ENCODE measurements at places on chromosomes 11 and 22.

GRCh38 chr11:33452836-33453624 lies 195.8 kb downstream of the HIPK3 start:
- no peak for DNase-seq

GRCh38 chr11:125081098-125081798 lies 18.1 kb downstream of the SLC37A2 start:
- DNase-seq: no peak

- DNase-seq: no peak
Observed at GRCh38 chr22:28505416-28506149, 174.1 kb downstream of the TTC28 start.

GRCh38 chr11:119572481-119573424 lies 149.8 kb upstream of the THY1 start:
- DNase-seq: no peak

- DNase-seq: no peak
Observed at GRCh38 chr11:74773476-74773875, 24.8 kb downstream of the RNF169 start.

DNA sequence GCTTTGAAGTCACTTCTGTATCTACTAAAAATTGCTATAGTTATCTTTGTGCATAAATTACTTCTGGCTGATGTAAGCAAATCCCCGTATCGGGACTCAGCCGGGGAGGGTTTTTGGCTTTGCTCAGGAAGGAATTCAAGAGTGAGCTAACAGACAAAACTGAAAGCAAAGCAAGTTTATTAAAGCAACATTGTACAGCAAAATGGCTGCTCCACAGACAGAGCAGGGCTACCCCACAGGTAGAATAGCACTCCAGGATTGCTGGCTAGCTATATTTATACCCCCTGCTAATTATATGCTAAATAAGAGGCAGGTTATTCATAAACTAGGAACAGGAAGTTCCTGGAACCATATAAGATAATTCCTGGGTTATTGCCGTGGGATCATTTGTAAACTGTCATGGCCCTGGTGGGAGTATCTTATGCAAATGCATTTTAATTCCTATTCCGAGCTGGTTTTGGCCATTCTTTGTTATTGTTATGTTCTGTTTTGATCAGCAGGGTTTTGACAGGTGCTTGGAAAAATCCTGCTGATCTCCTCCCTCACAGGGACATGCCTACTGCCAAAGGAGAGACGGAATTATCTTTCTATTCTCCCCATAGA lies 15.2 kb downstream of the MIF start:
- no peak for DNase-seq

DNA sequence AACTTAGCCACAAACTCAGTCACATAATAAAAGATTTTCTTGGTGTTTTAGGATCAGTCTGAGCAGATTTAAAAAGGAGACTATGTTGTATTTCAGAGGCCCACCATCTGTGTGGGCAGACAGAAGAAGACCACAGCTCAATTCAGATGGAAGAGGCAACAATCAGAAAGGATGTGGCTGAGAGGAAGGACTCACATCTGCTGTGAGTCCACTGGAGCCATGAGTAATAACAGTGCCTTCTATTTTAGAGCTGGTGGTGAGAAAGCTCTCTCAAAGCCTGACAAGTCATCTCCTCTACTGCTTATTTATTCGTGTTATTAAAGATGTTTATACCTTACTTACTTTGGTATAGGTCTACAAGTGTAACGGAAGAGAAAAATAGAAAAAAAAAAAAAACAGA lies 357.2 kb downstream of the OPCML start:
- no peak for DNase-seq

GRCh38 chr22:46090036-46090591 lies 60.2 kb upstream of the PPARA start:
- no peak for DNase-seq

DNA sequence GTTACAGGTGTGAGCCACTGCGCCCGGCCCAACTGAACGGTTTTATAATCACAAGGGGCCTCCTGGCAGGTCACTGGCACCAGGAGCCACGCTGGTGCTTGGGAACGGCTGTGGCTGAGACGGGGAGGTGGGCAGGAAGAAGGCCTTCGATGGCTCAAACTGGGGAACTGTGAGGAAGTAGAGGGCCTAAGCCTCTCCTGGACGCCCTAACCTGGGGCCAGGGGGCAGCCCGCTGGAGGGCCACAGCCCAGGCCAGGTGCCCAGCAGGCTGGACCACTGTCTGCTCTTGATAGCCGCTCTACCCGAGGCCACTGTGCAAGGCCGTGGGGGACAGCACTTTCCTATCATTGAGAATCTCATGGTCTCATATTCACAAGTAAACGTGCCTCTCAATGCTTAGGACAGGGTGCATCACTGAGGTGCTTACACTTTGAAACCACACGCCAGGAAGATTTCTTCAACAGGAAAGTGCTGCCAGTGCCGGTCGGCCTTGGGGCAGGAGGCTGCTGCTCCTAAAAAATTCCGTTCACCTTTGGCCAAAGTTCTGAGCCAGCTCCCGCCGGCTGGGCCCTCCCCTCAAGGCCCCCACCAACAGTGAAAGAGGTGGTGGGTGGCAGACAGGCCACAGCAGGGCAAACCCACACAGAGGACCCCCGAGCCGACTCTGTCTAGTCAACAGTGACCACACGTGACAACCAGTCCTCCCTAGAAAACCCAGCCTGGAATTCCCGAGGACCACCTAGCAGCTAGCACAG lies 7.2 kb downstream of the GATD1 start:
- no peak for DNase-seq

- peak; percentile 73 for DNase-seq
Observed at GRCh38 chr22:39490135-39490798, 11.8 kb upstream of the MIEF1 start.

DNA sequence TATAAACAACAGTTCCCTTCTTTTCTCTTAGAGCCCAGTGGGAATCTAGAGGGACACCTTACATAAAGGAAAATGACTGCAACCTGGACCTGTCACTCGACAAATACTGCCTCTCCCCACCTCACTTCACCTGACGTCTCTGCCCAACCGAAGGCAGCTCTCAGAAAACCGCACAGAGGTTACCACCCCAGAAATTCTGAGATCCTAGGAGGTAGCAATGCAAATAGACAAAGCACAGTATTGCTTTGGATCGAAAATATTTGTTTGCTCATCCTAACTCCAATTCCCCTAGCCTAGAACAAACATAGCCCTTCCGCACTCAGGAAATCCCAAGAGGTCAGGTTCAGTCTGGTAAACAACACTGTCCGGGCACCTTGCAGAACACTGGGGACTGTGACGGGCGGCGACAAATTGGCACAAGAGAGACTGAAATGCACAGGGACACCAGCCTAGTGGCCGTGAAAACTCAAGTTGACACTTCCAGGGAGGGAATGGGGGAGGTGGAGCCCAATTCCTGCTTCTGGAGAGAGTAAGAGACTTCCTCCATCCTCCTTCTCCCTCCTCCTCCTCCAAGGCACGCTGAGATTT lies 420 bp upstream of the TRIM44 start:
- no peak for DNase-seq

- no peak for DNase-seq
Observed at GRCh38 chr11:132691848-132692550, 840.3 kb downstream of the OPCML start.

- no peak for DNase-seq
Observed at GRCh38 chr11:810040-810567, 337 bp downstream of the RPLP2 start.

DNA sequence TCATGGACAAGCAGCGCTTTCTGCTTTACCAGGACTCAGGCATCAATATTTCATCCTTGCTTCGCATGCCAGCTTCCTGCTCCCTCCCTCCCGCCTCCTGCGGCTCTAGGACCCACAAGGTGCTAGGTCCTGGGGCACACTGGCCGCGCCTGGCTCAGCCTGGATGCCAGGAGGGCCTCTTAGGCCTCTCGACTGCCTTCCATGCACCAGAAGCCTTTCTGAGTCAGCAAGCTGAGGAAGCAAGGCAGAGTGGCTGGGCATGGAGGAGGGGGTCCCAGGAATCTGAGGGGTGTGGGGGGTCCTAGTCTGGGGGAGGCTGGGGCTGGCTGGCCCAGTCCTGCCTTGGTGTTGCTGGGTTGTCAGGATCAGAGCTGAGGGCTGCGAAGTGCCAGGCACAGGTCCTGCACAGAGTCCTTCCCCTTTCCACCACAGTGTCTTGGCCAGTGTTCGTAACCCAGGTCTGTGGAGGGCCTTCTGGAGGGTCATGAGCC lies 61.0 kb upstream of the THY1 start:
- DNase-seq: no peak

DNA sequence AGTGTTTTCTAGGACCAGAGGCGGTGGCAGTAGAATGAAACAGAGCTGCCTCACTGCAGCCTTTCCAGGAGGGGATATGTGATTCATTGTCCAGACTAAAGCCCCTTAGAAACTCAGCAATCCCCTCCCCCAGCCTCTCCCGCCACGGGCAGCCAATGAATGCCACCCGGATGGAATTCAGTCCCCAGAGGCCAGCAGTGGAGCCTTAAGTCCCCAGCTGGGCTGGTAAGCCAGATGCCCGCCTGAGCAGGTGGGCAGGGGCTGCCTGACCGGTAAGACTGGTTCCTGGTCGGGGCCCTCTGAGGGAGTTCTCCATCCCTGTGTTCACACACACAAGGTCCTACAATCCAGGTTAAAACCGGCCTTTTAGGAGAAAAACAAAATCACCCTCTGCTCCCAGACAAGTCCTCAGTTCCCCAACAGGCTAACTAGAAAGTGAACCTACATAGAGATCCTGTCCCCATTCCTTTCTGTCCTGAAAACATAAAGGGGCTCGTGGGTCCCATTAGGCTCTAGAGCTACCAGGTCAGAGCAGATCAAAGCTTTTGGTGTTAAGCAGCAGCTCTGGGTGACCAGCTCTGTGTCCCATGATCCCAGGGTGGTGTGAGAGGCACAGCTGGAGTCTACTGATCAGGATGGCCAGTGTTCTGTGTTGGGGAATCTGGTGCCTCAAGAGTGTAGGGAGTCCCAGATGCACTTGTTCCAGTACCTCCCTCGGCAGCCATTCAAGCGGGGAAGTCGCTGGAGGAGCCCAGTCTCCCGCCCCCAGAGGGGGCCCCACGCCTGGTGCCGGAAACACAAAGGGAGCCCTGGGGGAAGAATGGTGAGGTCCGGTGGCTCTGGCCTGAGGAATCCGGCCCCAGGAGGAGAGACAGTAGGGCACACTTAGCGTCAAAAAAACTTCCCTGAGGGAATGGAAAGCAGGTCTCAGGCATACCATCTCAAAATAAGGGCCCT lies 2.6 kb downstream of the PATZ1 start:
- DNase-seq: no peak

GRCh38 chr11:64230171-64230984 lies at the start of gene DNAJC4:
TSS of gene DNAJC4 (plus strand) at chr11:64230548. CDS start at chr11:64230855, 307 bp downstream.
- DNase-seq: peak; percentile 86
